ENCODE measurements at places on chromosomes 1 and 21.

- H3K27me3 ChIP-seq = no peaks in the 10 kb centered on the region
- peaks cover 13% of the 10 kb centered on the region for H3K36me3 ChIP-seq
- H3K4me3 ChIP-seq = no peak overlapping the region
- H3K4me1 ChIP-seq = no peaks in the 10 kb centered on the region
Measured at GRCh38 chr1:89939693-89940438, 55.0 kb upstream of the ZNF326 start.

GRCh38 chr1:218656301-218657037 lies 311.3 kb downstream of the TGFB2 start:
- no peak for DNase-seq
- no peak overlapping the region for H3K4me3 ChIP-seq
- no peaks in the 10 kb centered on the region for H3K36me3 ChIP-seq
- H3K4me1 ChIP-seq = no peaks in the 10 kb centered on the region

DNA sequence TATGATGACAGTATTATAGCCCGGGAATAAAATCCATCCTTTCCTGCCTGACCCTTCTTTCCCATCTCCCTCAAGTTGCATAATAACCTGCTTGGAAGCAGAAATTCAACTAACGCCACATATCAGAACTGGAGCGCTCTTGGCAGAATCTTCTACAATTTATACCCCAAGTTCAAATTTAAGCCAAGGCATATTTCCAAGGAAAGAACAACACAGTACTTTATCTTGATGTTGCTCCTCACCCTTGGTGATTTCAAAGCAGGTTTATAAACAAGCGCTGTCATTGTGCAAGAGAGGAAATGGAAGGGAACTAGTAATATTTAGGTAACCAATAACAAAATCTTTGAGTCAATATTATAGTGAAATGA lies 38.0 kb upstream of the PTGFRN start:
- H3K4me1 ChIP-seq = no peaks in the 10 kb centered on the region
- no peak for DNase-seq
- peaks cover 10% of the 10 kb centered on the region for H3K27me3 ChIP-seq
- no peak overlapping the region for H3K27ac ChIP-seq

DNA sequence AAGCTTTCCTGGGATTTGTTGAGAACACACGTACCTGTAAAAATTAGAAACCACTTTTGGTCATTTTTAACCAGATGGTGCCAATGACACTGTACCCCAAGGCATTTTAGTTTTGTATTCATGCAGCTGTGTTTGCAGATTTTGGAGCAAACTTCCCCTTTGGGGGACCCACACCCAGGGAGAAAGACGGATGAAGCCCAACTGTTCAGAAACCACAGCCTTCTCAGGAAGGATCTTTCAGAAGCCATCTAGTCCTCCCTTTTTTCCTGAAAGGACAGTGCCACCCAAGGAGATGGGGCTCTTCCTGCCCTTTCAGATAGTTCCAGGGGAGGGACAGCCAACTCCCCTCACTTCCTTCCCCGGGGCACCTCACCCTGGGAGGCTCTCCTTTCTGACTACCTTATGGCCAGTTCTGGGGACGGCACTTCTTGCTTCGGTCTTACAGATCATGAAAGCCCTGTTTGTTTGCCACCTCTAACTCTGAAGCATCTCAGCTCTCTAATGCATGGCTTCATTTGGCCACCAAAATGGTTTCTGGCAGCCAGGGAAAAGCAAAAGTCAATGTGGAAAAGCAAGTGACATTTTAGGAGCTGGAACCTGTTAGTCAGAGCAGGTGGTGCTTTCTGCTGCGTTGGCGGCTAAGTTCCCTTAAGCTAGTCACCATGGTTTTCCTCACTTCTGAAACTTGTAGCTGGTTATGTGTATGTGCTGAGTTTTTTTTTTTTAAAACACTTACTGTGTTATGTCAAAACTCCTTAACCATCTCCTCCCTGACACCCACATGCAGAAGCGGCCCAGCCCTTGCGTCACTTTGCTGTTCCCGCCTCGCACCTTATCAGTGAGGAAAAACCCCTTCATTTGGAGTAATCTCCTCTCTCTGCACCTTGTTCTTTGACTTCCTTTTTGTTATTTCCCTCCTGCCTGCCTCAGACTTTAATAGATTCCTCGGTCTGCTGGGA lies 10.1 kb downstream of the TMCC2 start:
- H3K27me3 ChIP-seq = peaks cover 11% of the 10 kb centered on the region
- DNase-seq = no peak
- no peak overlapping the region for H3K4me3 ChIP-seq
- H3K36me3 ChIP-seq = peaks cover 2% of the 10 kb centered on the region
- no peak overlapping the region for H3K27ac ChIP-seq

GRCh38 chr21:38811257-38811656 lies 5.5 kb downstream of the ETS2 start:
- no peak overlapping the region for H3K27ac ChIP-seq
- H3K4me1 ChIP-seq = peaks cover 10% of the 10 kb centered on the region
- H3K27me3 ChIP-seq = peaks cover 2% of the 10 kb centered on the region
- H3K4me3 ChIP-seq = no peak overlapping the region
- DNase-seq = no peak

- H3K27me3 ChIP-seq = no peaks in the 10 kb centered on the region
- no peak for DNase-seq
- H3K4me3 ChIP-seq = no peak overlapping the region
- peaks cover 33% of the 10 kb centered on the region for H3K4me1 ChIP-seq
- peaks cover 9% of the 10 kb centered on the region for H3K36me3 ChIP-seq
- H3K27ac ChIP-seq = peak overlapping the region; percentile 45
Measured at GRCh38 chr1:230216896-230217295, 149.9 kb downstream of the GALNT2 start.

DNA sequence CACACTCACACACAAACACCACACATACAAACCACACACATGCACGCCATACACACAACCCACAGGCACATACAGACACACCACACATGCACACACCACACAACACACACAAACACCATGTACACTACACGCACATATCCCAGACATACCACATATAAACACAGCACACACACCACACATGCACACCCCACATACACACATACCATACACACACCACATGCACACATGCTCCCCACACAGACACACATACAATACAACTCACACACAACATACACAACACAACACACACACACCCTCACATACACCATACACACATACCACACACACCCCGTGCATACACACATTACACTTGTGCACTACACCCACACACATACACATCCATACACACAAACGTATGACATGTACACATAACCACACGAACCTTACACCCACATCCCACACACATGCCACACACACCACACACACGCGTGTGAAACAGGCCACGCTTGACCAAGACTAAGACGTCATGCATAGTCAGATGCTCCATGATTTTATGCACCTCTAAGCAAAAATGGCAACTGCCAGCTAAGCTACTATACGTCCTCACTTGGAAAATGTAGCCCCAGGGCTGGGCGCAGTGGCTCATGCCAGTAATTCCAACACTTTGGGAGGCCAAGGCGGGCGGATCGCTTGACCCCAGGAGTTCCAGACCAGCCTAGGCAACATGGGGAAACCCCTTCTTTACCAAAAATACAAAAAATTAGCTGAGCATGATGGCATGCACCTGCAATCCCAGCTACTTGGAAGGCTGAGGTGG lies 77.4 kb upstream of the TMPRSS2 start:
- H3K4me1 ChIP-seq = no peaks in the 10 kb centered on the region
- no peak overlapping the region for H3K4me3 ChIP-seq
- no peak for DNase-seq
- peaks cover 3% of the 10 kb centered on the region for H3K36me3 ChIP-seq

DNA sequence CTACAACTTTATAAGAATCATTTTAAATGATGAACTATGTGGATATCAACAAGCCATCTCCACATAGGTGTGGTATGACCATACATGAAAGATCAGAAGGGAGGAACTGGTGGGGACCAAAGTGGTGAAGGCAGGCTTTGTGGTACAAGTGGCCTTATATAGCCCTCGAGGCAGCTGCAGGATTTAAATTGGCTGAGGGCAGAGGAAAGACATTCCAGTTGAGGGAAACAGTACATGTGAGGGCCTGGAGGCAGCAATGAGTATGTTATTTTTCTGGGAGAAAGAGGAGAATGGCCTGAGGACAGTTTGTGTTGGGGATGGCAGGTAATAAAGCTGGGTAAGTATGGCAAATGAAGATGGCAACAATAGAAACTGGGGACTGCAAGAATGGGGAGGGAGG lies 17.1 kb downstream of the OSCP1 start:
- H3K36me3 ChIP-seq = peaks cover 6% of the 10 kb centered on the region
- H3K27ac ChIP-seq = no peak overlapping the region
- DNase-seq = no peak
- H3K4me1 ChIP-seq = no peaks in the 10 kb centered on the region
- no peak overlapping the region for H3K4me3 ChIP-seq

GRCh38 chr1:96009831-96010434 lies 711.7 kb upstream of the PTBP2 start:
- no peak overlapping the region for H3K4me3 ChIP-seq
- H3K36me3 ChIP-seq = no peaks in the 10 kb centered on the region
- H3K4me1 ChIP-seq = no peaks in the 10 kb centered on the region
- DNase-seq = no peak
- no peak overlapping the region for H3K27ac ChIP-seq
- no peaks in the 10 kb centered on the region for H3K27me3 ChIP-seq

- H3K27ac ChIP-seq = no peak overlapping the region
- H3K27me3 ChIP-seq = peaks cover 5% of the 10 kb centered on the region
- H3K4me3 ChIP-seq = no peak overlapping the region
- no peaks in the 10 kb centered on the region for H3K4me1 ChIP-seq
- DNase-seq = no peak
Measured at GRCh38 chr1:165495858-165496205, 48.0 kb upstream of the LRRC52 start.

DNA sequence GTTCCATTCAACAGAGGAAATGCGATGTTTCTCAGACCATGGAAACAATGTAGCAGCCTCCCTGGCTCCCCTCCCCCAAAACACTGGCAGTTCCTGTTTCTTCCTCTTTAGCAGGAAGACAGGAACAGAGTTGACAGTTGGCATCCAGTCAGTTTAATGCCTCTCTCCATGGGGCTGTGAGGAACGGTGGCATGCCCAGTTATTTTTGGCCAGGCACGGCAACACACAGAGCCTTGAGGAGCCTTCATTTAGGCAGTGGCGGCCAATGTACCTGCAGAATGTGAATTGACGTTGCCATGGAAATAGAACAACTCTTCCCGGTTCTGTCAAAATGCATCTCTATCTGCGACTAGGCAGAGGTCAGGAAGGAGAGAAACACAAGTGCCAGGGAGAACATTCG lies 330.6 kb downstream of the DSCAM start:
- H3K27ac ChIP-seq = no peak overlapping the region
- H3K4me1 ChIP-seq = no peaks in the 10 kb centered on the region
- H3K36me3 ChIP-seq = no peaks in the 10 kb centered on the region
- H3K27me3 ChIP-seq = no peaks in the 10 kb centered on the region
- DNase-seq = no peak
- no peak overlapping the region for H3K4me3 ChIP-seq

DNA sequence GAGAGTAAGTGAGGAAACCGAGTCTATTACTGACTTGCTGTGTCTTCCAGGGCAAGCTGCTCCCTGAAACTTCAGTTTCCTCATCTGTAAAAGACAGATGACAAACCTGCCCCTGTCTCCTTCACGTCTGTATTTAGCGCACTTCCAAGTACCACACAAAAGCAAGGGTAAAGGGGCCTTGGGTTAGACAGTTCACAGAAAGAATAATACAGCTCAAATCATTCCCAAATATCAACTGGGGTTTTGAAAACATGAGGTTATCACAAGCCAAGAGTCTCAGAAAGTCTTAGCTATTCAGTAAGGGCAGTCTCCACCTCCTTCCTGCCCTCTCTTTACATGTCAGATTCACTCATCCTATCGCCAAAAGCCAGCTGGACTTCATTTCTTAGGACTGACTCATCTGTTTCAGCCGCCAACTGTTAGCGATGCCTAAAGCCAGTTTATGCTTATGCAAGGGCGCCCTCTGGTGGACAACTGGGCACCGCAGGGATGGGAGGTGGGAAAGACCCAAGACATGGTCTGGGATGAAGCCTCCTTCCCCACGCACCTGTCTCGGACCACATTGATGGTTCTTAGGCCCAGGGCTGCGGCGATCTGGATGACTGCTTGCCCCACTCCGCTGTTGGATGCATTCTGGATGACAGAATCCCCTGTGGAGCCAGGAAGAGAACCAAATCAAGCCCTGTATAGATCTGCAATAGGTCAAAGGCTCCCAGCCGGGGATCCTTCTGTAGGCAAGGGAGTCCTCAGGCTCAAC lies 21.1 kb upstream of the SRSF4 start:
- no peak overlapping the region for H3K4me3 ChIP-seq
- H3K36me3 ChIP-seq = peaks cover 10% of the 10 kb centered on the region
- H3K27me3 ChIP-seq = no peaks in the 10 kb centered on the region
- no peak overlapping the region for H3K27ac ChIP-seq

- no peak for DNase-seq
- H3K4me1 ChIP-seq = peaks cover 60% of the 10 kb centered on the region
- no peaks in the 10 kb centered on the region for H3K27me3 ChIP-seq
- H3K36me3 ChIP-seq = no peaks in the 10 kb centered on the region
- no peak overlapping the region for H3K4me3 ChIP-seq
Measured at GRCh38 chr1:181126871-181127587, 38.5 kb downstream of the IER5 start.

- no peak overlapping the region for H3K4me3 ChIP-seq
- no peaks in the 10 kb centered on the region for H3K27me3 ChIP-seq
- peaks cover 52% of the 10 kb centered on the region for H3K36me3 ChIP-seq
- H3K4me1 ChIP-seq = no peaks in the 10 kb centered on the region
- DNase-seq = no peak
Measured at GRCh38 chr1:117481410-117481809, 114.2 kb downstream of the MAN1A2 start.

DNA sequence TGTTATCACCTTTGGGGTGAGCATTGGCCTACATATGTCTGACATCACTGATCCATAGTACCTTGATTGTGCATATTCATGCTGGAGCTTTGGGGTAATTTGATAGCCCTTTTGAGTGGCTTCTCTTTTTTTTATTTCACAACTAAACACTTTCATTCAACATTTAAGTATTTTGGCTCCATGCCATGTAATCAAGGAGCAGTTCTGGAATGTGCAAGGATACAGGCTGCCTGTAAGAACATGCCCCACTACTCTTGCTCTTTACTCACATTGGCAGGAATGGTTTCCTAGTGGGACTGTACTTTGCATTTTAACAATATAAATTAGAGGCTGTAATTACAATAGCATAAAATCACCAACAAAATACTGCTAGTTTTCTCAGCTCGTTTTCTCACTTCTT lies 300.7 kb upstream of the SPAG17 start:
- no peak overlapping the region for H3K4me3 ChIP-seq
- H3K36me3 ChIP-seq = no peaks in the 10 kb centered on the region
- peaks cover 7% of the 10 kb centered on the region for H3K27me3 ChIP-seq
- H3K4me1 ChIP-seq = no peaks in the 10 kb centered on the region
- H3K27ac ChIP-seq = no peak overlapping the region
- DNase-seq = no peak

GRCh38 chr1:162327144-162327787 lies 49.4 kb downstream of the SPATA46 start:
- no peaks in the 10 kb centered on the region for H3K36me3 ChIP-seq
- H3K4me3 ChIP-seq = no peak overlapping the region
- no peak overlapping the region for H3K27ac ChIP-seq
- H3K4me1 ChIP-seq = no peaks in the 10 kb centered on the region

All from memory B cell (primary cell).